ENCODE measurements at places on chromosomes 11 and 22.

DNA sequence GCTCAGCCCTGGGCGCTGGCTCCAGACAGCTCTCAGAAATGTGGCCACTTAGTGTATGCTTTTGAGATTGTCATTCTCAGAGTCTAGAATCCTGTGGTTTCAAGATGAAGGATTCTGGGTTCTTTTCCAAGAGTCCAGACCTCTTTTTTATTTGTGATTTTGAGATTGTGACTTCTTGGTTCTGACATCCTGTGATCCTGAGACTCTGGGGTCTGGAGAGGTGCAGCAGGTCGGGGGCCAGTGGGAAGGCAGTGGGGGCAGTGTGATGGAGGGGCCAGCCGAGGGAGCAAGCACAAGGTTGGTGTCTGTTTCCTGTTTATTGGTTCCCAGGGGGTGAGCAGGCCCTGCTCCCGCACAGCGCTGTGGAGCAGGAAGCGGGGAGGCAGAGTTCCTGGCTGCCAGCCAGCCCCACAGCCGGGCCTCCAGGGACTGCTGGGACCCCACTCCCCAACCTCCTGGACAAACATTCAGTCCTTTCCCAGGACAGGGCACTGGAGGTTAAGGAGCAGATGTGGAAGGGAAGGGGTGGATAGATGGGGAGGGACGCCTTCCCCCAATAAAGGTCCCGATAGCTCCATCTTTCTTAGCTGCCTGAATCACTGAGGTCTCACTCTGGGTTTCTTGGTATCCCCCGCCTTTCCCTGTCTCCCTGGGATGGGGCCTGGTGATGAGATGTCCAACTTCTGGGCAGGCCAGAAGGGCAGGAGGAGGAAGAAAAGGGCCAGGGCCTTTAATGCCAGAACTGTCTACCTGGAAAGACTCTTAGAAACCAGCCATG, 13.7 kb downstream of the ARHGEF17 start:
- no peak for DNase-seq

GRCh38 chr11:130209954-130210854, 50.6 kb downstream of the ST14 start:
- DNase-seq: no peak

DNA sequence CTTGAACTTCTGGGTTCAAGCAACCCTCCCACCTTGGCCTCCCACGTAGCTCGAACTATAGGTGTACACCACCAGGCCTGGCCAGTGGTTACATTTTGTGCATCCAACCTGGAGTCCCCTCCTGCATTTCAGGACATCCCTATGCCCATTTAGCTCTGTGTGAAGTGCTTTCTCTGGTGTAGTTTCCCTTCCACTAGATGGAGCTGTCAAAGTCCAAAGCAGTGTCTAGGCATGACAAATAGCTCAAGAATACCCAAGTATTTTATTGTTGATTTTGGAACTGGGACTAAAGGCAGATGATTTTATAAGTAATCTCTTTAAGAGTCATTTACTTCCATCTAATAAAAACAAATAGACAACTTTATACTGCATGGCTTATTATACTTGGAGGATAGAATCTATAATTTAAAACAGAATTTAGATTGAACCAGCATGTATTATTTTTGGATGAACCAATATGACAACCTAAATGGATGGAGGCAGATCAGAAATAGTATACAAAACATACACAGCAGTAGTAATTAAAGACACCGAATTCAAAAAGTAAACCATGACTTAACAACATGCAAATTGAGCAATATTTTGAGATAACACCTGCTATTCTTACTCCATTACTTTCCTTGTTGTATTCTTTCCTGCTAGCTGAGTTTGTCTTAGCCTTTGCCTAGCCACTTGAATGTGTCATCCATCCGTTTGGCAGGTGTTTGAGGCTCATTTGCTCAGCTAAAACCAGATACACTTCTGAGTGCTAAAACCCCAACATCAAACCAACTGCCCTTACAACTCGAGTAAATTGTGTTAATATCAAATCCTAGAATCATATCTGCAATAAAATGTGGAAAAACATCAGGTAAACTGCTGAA, 37.7 kb downstream of the EIF4ENIF1 start:
- DNase-seq: no peak

DNA sequence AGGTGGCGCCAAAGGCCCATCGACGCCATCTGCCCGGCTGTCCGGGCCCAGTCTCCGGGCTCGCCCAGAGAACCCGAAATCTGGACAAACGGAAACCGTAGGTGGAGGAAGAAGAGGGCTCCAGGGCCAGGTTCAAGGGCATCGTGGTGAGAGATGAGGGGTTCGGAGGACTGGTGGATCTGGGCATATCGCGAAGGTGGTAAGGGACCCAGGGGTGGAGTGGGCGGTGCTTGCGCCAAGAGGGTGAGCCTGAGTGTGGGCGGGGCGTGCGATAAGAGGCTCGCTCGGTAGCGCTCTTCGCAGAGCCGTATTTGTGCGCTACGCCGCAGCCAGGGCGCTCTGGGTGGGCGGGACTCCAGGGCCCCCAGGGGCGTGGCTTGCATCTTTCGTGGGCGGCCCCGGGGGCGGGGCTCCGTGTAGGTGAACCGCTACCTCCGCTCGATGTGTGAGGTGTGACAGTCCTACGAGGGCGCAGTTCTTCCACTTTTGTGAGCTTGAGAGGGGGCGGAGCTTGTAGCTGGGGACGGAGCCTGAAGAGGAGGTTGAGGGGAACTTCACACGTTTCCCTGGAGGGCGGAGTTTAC, 4.8 kb downstream of the CD248 start:
- peak; percentile 97 for DNase-seq

Measured in activated CD4-positive, alpha-beta T cell treated with anti-CD3 and anti-CD28 coated beads for 48 hours (primary cell).